ENCODE measurements at places on chromosomes 11 and 22.

DNA sequence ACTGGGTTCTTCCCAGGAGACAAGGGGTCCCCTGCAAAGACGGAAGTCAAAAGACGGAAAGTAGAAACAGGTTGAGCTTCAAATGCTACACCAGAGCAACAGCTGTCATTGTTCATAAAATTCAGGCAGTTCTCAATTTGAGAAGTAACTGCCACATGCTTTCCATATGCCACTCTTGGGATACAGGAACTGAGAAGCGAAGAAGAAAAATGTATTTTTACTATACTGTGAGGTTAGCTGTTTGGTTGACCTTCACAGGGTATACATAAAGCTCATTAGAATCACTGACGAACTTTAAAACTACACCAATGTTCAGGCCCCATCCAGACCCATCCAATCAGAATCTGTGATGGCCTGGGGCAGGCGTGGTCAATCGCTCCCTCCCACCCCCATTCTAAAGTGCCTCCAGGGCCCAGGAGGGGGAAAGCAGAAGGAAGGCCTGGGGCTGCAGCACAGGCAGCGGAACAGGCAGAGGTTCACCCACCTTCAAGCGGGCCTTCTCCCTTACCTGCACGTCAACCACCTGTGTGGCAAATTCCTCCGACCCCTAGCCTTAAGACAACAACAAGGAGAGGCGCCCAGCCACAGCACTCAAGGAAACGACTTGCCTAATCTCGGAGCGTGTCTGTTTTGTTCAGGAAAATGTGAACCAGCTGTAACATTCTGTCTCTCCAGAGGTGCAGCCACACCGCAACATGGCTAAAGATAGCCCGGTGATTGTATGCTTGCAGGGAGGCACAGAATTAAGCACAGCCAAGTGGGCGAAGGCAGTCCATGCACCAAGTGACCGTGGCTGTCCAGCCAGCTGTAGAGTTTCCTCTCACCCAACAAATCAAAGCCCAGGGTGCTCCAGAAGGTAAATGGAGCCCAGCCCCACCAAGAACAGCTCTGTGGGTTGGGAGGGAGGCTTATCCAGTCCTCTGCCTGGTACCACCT lies 82.6 kb downstream of the MICAL3 start:
- DNase-seq = no peak

- no peak for DNase-seq
Observed at GRCh38 chr11:72405009-72405408, 29.3 kb downstream of the CLPB start.

GRCh38 chr11:5004424-5005274 lies 10.0 kb downstream of the OR51L1 start:
- no peak for DNase-seq

DNA sequence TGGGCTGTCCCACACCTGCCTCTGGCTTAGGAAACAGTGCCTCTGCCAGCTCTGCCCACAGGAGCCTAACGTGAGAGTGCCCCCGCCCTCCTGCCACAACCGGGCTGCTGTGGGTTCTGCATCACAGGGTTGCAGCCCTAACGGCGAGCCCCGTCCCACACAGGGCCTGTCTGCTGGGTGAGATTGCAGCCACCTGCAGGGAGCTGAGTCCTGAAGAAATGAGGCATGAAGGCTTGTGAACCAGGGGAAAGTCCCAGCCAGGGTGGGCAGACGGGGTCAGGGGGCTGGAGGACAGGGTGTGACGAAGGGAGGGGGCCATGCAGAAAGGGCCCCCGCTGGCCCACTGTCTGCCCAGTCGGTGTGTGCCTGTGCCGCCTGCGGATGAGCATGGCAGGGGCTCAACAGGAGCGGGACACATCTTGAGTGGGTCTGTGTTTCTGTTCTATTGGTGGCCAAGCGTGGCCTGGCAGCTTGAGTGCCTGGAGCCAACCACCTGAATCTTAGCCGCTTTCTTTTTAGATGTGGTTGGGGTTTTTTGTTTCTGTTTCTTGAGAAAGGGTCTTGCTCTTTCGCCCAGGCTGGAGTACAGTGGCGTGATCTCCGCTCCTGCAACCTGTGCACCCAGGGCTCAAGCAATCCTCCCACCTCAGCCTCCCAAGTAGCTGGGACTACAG lies 38.9 kb downstream of the CTTN start:
- no peak for DNase-seq

- no peak for DNase-seq
Observed at GRCh38 chr11:2881981-2882375, 3.6 kb downstream of the CDKN1C start.

- no peak for DNase-seq
Observed at GRCh38 chr22:22662095-22662494, 17.7 kb downstream of the GGTLC2 start.

- DNase-seq = no peak
Observed at GRCh38 chr11:107609400-107610218, 18.7 kb downstream of the ELMOD1 start.

GRCh38 chr11:76919887-76920746 lies 59.4 kb downstream of the ACER3 start:
- DNase-seq = peak; percentile 74

- no peak for DNase-seq
Observed at GRCh38 chr22:36391638-36392037, 3.9 kb upstream of the MYH9 start.

- peak; percentile 70 for DNase-seq
Observed at GRCh38 chr11:116403794-116404461, 368.9 kb downstream of the BUD13 start.

DNA sequence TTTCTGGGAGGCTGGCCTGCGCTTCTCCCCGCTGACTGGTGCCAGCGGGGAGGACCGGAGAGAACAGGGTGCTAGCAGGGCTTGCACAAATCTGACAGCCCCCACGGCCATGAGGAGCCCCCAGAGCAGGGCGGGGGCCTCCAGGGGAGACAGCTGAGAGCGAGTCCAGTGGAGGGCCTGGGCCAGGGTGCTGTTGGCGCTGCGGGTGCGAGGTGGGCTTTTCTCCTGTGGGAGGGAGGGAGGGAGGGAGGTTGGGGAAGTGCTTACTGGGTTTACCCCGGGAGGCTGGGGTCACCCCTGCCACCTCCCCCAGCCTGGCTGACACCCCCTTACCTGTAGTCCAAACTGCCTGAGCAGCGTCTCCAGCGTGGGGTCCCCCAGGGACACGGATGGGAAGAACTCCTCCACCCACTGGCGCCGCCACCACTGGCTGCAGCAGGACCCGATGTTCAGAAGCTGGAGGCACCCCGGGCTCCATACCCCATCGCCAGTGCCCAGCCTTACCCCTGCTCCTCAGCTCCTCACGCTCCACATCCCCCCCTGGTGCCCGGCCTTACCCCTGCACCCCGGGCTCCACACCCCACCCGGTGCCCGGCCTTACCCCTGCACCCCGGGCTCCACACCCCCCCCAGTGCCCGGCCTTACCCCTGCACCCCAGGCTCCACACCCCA lies 3.9 kb downstream of the LMF2 start:
- DNase-seq = no peak

GRCh38 chr11:62421996-62422395 lies 3.2 kb downstream of the SCGB1A1 start:
- no peak for DNase-seq

GRCh38 chr22:32558681-32559355 lies 84.2 kb downstream of the FBXO7 start:
- DNase-seq = no peak

DNA sequence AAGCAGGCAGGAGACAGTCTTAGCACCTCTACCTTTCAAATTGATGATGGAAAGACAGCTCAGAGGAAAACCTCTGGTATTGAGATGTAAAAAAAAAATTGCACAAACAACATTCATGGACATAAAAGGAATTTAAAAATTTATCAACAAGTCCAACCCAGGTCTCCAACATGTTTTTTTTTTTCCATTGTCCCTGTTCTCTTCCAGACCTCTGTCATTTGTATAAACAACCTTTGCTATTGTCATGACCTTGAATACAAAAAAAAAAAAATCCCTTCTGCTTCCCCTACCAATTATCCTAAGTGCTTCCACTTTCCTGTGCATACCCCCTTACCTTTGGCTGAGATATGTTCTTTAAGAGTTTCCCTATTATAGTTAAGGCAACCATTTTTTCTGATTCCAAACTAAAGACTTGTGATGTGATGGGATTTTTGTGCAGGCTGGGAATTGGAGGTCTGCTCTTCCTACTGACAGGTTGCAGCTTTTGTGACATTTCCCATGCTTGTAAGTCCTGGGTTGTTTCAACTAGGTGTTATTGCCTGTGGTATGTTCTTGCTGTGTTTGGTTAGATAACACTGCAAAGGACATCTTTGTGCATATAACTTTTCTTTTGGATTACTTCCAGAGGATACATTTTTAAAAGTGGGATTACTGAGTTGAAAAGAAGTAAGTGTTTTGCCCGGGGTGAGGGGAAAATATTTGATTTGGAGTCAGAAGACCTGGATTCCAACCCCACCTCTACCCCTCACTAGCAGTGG lies 67.1 kb downstream of the KIAA1671 start:
- DNase-seq = no peak
